DND-41 (cell line): ENCODE measurements at places on chromosomes 16 and 17.

GRCh38 chr17:76912421-76913164 is 44.4 kb downstream of the MGAT5B start:
- no peak overlapping the region for H3K4me3 ChIP-seq
- no peak for DNase-seq
- H3K36me3 ChIP-seq = no peaks in the 10 kb centered on the region

DNA sequence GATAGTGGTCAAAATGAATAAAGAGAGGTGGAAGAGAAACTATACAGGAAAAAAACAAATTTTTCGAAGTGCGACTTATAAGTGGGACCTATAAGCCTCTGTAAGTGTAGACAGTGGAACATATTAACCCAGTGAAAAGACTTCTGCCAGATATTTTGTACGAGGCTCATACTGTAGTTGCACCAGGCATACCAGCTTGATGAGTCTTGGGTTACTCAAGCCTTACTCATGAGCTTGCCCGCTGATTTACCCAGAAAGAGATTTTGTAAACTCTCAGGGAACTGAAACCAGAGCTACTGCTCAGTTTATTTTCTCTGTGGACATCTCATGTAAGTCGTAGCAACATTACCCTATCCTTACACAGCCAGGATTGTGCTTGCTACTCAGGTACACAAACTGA is 708.0 kb upstream of the SOX9 start:
- H3K4me3 ChIP-seq = no peak overlapping the region
- H3K27ac ChIP-seq = peak overlapping the region; percentile 20; the same call in 1 of the 2 replicates
- no peaks in the 10 kb centered on the region for H3K27me3 ChIP-seq
- peaks cover 17% of the 10 kb centered on the region for H3K4me1 ChIP-seq
- no peaks in the 10 kb centered on the region for H3K36me3 ChIP-seq
- no peak for DNase-seq

GRCh38 chr16:81896902-81897301 is 114.4 kb downstream of the SDR42E1 start:
- no peak for DNase-seq
- H3K27me3 ChIP-seq = peaks cover 3% of the 10 kb centered on the region
- no peak overlapping the region for H3K27ac ChIP-seq

- peaks cover 19% of the 10 kb centered on the region for H3K36me3 ChIP-seq
- H3K27ac ChIP-seq = peak overlapping the region; percentile 92
- no peaks in the 10 kb centered on the region for H3K27me3 ChIP-seq
- peaks cover 33% of the 10 kb centered on the region for H3K4me1 ChIP-seq
Measured at GRCh38 chr16:46974352-46974751, 878 bp upstream of the DNAJA2 start.

DNA sequence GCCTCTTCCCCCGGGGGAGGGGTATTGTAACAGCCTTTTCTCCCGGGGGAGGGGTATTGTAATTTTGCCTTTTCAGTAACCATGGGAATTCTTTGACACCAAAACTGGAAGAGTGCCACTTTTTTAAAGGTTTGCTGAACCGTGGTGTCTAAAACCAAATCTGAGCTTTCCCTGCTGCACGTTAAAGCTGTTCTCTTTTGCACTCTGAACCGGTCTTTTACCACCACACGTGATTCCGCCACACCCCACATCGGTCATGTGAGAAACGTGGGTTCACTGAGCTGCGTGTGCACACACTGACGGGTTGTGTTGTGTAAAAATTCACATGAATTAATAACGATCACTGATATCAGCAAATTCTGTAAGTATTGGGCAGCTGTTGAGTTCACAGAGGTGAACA is 9.2 kb upstream of the ACSF3 start:
- no peak for DNase-seq
- H3K4me1 ChIP-seq = no peaks in the 10 kb centered on the region
- H3K36me3 ChIP-seq = no peaks in the 10 kb centered on the region
- no peak overlapping the region for H3K27ac ChIP-seq
- H3K27me3 ChIP-seq = no peaks in the 10 kb centered on the region

DNA sequence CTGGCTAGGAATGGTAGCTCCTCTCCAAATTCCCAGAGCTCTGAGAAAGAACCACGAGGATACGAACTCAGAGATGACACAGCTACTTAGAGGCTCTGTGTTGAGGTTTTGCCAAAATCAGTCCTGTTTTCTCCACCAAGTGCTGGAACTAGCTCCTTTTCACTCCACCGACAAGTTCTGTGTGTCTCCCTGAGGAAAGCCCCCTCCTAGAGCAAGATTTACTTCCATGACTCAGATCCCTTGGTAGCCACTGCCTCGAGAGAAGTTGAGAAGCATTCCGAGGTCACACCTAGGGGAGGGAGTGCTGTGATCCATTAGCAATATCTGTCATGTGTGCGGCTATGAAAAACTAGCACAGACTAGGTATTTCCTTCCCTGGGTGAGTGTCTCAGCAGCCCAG is 30.6 kb downstream of the IL21R start:
- no peaks in the 10 kb centered on the region for H3K27me3 ChIP-seq
- H3K36me3 ChIP-seq = no peaks in the 10 kb centered on the region
- no peak overlapping the region for H3K27ac ChIP-seq
- H3K4me3 ChIP-seq = no peak overlapping the region
- DNase-seq = no peak

- H3K27me3 ChIP-seq = no peaks in the 10 kb centered on the region
- no peak overlapping the region for H3K4me3 ChIP-seq
- H3K36me3 ChIP-seq = no peaks in the 10 kb centered on the region
- no peaks in the 10 kb centered on the region for H3K4me1 ChIP-seq
Measured at GRCh38 chr17:79619196-79619595, 8.3 kb upstream of the RBFOX3 start.

GRCh38 chr16:69928856-69929400 is 22.2 kb upstream of the CLEC18A start:
- 0 out of 2 replicates have a peak, but pooled peaks cover 3% of the 10 kb centered on the region for H3K36me3 ChIP-seq
- no peak overlapping the region for H3K4me3 ChIP-seq
- no peaks in the 10 kb centered on the region for H3K4me1 ChIP-seq
- DNase-seq = no peak
- H3K27ac ChIP-seq = no peak overlapping the region
- no peaks in the 10 kb centered on the region for H3K27me3 ChIP-seq

- no peak for DNase-seq
- no peak overlapping the region for H3K27ac ChIP-seq
- H3K4me1 ChIP-seq = no peaks in the 10 kb centered on the region
Measured at GRCh38 chr17:73401911-73402310, 90.1 kb upstream of the CDC42EP4 start.
